Activated CD4-positive, alpha-beta T cell treated with anti-CD3 and anti-CD28 coated beads, Interleukin-2, Interleukin-6, amounts not matched to agents 100 ng/mL and 50 ng/mL, durations not matched to agents 16 hours and 8 hours (primary cell): ENCODE measurements at places on chromosomes 7 and 10.
A peak's percentile ranks its signal among the peaks of the same experiment; 100 is the strongest.

- no peak for DNase-seq
These were observed 571.1 kb downstream of the GRID1 start for GRCh38 chr10:85795460-85795859.

GRCh38 chr7:75624134-75624832, 114.5 kb downstream of the HIP1 start:
- no peak for DNase-seq

DNA sequence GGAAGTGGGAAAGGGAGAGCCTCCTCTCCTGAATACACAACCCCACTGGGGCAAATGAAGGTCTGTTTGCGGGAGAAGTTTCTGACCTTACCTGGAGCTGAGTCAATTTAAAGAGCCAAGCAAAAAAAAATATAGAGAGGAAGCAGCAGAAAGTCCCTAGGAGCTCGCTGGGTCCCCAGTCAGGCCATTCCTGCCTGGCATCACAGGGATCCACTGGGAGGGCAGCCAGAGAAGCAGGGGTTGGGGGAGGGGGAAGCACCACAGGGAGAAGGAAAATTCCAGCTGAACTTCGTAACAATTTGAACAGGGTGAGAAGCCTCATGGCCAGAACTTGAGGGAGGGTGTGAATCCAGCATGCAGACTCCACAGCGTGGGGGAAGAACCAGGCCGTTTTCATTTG, 298.7 kb downstream of the LRRTM3 start:
- no peak for DNase-seq

DNA sequence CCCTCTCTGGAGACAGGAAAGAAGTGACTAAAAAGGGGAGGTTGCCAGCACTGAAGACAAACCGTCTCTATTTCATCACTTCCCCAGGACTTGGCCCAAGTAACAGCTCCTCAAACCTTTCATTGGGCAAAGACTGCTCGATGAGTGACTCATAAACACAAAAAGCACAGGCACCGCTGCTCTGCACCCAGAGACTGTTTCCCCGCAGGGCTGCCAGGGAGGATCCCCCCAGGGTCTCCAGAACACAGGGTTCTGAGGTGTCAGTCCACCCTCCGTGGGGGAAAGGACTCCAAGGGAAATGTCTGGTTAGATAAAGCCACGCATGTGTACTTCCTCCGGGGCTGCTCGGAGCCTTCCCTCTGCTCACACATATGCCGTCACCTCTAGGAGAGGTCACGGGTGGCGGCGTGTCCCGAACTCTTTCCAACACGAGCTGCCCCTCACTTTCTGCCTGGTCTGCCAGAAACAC, 59.9 kb downstream of the INSIG1 start:
- peak; percentile 58 for DNase-seq

DNA sequence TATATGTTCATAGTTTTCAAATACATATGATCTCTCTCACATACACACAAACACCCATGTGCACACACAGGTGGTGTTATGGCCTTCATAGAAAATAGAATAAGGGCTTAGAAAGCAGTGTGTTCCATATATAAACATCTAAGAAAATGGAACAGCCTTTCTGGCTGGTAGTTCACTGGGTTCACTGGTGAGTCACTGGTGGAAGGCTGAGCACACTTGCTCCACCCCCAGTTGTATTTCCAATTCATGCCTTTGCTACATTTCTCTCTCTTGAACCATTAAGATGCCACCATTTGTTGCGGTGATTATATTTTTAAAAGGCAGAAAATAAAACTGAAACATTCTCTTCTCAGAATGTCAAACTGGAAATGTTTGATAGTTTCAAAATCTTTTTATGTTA, 252.1 kb downstream of the GLI3 start:
- no peak for DNase-seq

DNA sequence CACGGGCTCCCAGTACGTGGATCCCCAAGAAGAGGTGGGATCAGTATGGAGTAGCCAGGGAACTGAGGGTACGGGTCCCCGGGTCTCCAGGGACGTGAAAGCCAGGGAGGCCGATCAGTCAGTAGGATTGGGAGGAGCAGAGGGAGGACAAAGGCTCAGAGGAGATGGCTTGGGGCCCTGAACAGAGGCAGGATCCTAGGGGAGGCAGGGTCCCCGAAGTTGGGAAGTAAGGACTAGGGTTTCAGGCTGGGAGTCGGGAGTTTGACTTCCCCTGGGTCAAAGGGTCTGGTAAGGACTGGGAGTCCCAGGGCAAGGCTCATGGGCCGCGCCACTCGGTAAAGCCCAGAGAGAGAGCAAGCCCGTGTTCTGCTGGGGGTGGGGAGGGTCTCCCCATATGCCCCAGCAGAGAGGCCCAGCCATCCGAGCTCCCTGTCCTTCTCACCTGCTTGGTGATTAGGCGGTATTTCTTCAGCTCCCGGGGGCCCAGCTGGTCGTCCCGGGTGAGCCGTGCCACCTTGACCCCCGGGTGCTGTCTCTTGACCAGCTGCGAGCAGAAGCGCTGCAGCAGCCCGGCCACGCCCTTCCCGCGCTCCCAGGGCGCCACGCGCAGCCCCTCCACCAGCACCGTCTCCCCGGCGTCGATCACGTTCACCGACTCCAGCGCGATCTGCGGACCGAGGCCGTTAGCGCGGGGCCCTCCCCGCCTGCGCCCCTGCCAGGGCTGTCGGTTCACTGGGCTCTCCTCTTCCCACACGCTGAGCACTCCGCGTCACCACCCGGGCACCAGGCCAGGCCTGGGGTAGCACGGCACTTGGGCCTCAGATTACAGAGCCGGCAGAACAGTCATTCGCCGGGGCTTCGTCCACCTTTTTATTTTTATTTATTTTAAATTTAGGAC, 7.0 kb downstream of the NAT16 start:
- DNase-seq: no peak

GRCh38 chr7:32143301-32143700, 73.1 kb upstream of the PDE1C start:
- no peak for DNase-seq

- no peak for DNase-seq
These were observed 43.2 kb downstream of the INSYN2A start for GRCh38 chr10:127153181-127153580.

GRCh38 chr10:61904733-61905725, 3.5 kb downstream of the ARID5B start:
- DNase-seq: peak; percentile 79

DNA sequence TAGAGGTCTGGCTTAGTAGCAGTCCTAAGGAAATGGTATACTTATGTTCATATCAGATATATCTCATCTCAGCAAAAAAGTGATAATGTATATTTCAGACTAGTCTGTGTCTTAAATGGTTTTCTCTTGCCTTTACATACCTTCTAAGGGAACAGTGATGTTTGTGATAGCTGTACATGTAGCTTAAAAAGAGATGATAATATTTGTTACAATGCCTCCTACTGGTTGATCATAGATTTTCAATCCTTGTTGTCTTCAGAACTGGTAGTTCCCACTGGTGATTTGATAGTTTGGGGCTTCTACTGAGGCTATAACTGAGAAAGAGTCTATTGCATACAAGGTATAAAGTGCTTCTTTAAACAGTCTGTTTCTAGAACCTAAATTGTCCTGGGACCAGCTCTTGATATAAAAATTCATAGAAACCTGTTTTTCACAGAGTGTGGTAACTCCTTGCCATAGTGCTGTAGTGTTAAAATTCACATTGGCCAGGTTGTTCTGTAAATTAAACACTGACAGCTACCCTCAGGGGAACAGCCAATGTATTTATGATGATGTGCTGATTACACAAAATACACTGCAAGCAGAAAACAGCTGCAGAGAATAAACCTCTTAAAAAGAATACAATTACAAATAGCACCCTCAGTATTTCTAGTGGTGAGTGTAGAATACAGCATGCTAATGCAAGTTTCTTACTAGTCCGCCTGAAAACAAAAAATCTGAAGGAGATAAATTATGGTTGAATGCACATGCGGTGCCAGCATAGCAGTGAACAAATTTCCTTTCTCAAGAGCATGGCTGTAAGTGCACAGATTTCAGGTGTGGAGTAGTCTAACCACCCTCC, 90.3 kb downstream of the BTRC start:
- DNase-seq: peak; percentile 7

DNA sequence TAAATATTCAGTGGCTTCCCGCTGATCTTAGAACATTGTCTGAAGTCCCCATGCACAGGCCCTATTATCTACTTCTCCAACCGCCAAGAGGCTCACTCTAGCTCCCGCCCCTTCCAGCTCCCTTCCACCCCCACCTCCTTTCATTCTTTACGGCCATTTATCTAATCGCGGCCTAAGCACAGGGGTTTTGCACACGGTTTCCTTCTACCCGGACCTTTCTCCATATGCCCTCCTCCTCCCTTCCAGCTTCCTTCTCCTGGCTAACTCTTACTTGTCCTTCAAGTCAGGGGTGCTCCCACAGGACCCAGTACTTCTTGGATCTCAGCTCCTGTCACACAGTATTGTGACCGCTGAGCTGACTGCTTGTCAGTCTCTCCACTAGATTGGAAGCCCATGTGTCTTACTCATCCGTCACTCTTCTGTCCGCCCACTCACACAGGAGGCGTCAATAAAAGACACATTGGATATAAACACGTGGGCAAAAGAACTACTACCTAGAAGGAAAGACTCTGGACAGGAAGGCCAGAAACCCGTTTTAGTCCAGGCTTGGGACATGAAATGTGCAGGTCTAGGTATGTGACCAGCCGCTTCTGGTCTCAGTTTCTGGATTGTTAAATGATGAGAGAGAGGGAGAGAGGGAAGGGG, 20.2 kb upstream of the HPS1 start:
- DNase-seq: no peak

- no peak for DNase-seq
These were observed 230.2 kb upstream of the AKR1E2 start for GRCh38 chr10:4595719-4596319.

DNA sequence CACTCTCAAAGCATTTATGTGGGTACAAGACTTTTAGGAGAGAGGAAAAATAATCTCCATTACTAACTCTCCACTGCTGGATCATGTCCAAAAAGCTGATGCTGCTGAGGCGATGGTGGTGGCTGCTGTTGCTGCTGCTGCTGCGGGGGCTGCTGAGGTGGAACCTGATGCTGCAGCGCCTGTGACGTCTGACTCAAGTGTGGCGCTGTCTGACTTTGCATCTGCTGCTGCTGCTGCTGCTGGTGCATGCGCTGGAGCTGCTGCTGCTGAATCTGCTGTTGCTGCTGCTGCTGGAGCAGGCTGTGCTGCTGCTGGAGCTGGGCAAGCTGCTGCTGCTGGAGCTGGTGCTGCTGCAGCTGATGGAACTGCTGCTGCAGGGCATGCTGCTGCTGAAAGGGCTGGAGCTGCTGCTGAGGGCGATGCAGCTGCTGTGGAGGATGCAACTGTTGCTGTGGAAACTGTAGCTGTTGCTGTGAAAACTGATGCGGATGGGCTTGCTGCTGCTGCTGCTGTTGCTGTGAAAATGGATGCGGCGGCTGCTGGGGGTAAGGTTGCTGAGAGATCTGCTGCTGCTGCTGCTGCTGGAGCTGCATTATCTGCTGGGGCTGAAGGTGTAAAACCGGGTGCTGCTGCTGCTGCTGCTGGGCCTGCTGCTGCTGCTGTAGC, 34.5 kb downstream of the PAXIP1 start:
- no peak for DNase-seq

GRCh38 chr10:29332061-29332760, 43.3 kb downstream of the LYZL1 start:
- DNase-seq: no peak

DNA sequence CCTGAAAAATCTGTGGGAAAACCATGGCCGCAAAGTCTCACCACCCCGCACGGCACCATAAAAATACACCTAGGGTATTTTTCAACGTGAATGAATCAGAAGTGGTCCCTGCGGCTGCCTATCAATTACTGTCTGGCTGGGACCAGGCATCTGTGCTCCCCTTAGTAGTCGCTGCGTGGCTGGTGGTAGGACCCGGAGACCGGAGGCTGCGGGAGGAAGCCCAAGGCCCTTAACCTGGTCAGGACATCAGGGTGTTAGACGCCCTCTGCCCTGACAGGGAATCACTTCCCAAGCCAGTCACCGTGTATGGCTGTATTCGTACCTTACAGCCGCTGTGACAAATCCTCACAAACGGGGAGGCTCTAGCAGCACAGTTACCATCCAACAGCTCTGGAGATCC, 141.5 kb upstream of the PPP2R2D start:
- DNase-seq: no peak

GRCh38 chr10:106467506-106467905, 697.0 kb downstream of the SORCS1 start:
- no peak for DNase-seq

GRCh38 chr7:12237007-12237406, 25.9 kb downstream of the TMEM106B start:
- DNase-seq: no peak

- DNase-seq: no peak
These were observed 115.7 kb downstream of the ABLIM1 start for GRCh38 chr10:114542373-114542772.

GRCh38 chr7:84638339-84638697, 443.7 kb upstream of the SEMA3A start:
- DNase-seq: no peak

DNA sequence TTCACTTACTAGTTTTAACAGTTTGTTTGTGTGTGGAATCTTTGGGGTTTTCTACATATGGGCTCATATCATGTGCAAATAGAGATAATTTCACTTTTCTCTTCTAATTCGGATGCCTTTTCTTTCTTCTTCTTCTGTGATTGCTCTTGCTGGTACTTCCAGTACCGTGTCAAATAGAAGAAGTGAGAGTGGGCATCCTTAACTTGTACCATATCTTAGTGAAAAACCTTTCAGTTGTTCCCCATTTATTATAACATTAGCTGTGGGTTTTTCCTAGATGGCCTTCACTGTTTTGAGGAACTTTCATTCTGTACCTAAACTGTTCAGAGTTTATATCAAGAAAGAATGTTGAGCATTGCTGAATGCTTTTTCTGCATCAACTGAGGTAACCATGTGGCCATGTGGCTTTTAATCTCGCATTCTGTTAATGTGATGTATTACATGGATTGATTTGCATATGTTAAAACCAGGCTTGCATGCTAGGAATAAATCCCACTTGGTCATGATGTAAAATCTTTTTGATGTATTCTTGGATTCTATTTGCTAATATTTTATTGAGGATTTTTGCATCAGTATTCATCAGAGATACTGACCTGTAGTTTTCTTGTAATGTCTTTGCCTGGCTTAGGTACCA, 78.7 kb downstream of the FAM107B start:
- no peak for DNase-seq

GRCh38 chr10:125009661-125010161, 67.8 kb downstream of the ZRANB1 start:
- no peak for DNase-seq

GRCh38 chr7:148041156-148041555, 549.4 kb upstream of the C7orf33 start:
- DNase-seq: no peak
